ENCODE measurements at places on chromosomes 7 and 10.

GRCh38 chr10:72736828-72737220 is 44.9 kb downstream of the MCU start:
- no peak for DNase-seq

GRCh38 chr7:36723951-36724664 is at the start of gene AOAH:
Gene AOAH (minus strand): TSS chr7:36724494. CDS start chr7:36724148, 346 bp downstream.
- DNase-seq = no peak

GRCh38 chr10:1256432-1256725 is 200.2 kb downstream of the WDR37 start:
- no peak for DNase-seq

DNA sequence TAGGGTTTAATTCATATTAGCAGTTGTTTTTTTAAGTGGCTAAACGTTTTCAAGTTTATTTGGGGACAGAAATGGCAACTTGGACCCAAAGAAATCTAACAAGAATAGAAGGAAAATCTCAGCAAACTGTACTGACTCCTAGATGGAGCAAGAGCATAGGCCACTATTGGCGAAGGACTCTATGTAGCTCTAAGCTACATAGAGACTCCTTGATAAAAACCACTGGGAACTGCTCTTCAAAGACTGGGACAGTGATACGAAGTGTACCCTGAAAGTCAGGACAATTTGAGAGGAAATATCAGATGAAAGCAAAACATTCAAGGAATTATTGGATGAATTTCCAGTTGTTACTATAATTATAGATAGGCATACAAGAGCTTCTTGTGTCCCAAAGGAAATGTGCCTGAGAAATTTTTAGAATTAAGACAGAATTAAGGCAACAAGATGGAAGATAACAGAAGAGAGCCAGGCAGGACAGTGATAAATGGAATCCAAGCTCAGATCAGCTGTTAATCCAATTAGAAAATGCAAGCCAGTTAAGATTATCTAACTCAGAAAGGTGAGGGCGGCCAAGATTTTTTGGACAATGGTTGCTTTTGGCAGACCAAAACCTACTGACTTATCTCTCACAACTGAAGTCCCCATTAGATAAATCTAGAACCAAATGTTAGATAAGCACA is 103.7 kb upstream of the IFRD1 start:
- no peak for DNase-seq

- DNase-seq = no peak
These were observed 169.9 kb upstream of the ADO start for GRCh38 chr10:62634576-62634975.

- DNase-seq = no peak
These were observed 120.6 kb downstream of the NEBL start for GRCh38 chr10:20776384-20777118.

- peak; percentile 52 for DNase-seq
These were observed 100.2 kb upstream of the PRSS58 start for GRCh38 chr7:142357953-142358520.

DNA sequence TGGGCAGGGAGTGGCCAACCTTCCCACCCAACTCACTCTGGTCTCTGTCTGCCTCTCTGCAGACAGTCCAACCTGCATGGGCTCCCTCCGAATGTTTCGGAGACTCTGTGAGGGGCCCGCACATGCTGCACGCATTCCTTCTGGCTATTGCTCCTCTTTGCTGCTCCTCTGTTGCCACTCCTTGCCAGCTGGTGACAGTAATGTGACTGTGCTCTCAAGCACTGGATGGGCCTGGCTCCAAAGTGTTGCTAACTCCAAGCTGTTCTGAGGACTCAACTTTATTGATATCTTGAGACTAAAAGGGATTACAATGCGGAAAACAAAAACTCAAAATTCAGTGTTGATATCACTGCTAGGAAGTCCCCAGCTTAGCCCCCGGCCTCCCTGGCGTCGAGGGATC is 105.4 kb upstream of the KIF5B start:
- DNase-seq = no peak

DNA sequence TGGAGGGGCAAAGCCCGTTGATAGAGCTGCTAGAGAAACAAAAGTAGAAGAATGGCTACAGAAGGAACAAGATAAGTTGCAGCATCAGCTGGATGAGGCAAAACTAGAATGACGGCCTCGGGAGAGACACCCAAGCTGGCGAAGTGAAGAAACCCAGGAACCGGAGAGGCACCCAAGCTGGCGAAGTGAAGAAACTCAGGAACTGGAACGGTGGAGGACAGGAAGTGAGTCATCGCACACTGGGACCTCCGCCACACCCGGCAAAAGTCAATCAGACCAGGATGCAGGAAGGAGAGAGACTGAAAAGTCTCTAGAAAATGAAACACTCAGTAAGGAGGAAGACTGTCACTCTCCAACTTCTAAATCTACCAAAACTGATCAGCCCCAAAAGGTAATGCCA is 133.0 kb upstream of the NEBL start:
- no peak for DNase-seq

GRCh38 chr7:71131256-71132126 is 453 bp upstream of the GALNT17 start:
- DNase-seq = peak; percentile 28

- DNase-seq = no peak
These were observed 89.6 kb downstream of the PPP1R17 start for GRCh38 chr7:31776616-31777015.

DNA sequence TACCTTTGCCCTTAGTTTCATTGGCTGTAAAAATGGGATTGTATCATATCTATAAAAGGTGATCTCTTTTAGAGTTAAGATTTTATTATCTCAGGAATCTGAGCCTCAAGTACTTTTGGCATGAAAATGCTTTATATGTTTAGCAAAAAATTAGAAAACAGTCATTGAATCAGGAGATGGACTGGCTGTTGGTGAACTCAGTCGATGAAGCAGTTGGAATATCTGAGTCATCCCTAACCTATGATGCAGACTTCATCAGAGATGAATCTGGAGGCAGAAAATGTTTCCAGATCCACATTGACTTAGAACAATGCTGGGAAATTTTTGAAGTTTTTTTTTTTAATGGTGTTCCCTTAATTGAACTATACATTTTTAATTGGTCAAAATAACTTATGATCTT is 228.5 kb downstream of the SLC25A13 start:
- no peak for DNase-seq

GRCh38 chr10:62769574-62770242 is 34.8 kb upstream of the ADO start:
- DNase-seq = no peak

GRCh38 chr7:75842836-75843446 is 29.3 kb upstream of the CCL24 start:
- DNase-seq = no peak

DNA sequence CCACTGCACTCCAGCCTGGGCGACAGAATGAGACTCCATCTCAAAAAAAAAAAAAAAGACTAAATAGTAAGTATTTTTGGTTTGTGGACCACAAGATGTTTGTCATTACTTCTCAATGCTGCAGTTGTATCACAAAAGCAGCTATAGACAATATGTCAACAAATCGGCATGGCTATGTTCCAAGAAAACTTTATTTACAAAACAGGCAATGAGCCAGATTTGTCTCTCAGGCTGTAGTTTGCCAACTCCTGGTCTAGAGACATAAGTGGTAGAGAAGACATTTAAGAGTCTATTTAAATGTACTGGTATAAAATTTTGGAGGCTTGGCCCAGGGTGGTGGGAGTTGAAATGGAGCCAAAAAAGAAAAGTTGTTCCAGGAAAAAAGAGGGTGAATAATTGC is 185.8 kb downstream of the SORCS1 start:
- no peak for DNase-seq

DNA sequence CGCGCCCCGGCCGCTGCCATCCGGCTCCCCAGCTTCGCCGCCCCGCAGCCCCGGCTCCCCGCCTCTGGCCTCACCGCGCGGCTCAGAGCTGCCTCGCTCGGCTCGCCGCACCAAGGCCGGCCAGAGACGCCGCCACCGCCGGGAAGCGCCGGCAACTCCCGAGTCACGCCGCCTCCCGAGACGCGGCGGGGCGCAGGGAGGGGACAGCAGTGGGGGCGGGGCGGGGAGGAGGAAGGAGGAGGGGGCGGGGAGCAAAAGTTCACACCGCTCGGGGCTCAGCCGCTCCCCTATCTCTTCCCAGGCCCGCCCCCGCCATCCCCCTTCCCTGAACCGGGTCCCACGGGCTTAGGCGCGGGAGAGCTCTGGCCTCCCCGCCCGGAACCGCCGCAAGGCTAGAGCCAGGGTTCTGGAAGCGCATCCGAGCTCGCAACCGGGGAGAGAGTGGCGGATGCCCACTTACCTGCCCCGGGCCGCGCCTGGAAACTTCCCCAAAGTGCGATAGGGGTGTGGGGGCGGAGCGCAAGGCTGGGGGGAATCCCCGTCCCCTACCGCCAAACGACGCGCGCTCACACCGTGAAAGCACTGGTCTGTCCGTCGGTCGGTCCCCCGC is 1.0 kb downstream of the CHST15 start:
- DNase-seq = no peak

DNA sequence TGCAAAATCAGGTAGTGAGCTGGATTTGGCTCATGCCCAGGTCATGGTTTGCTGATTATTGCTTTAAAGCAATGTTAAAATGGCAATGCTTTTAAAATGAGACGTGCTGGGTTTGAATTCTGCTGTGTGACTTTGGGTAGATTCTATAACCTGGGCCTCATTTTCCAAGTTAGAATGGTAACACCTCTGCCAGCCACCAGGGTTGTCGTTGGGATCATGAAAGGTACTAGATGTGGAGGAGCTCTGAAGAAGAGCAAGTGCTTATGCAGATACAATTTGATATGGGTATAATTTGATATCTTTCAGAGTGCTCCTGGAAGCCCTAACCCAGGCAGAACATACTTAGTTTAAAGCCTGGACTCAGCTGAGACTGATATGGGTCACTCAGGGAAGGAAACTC is 60.0 kb downstream of the EVX1 start:
- no peak for DNase-seq

GRCh38 chr10:126124046-126124445 is 227.7 kb downstream of the FANK1 start:
- no peak for DNase-seq

GRCh38 chr7:114788706-114789105 is 133.2 kb upstream of the MDFIC start:
- no peak for DNase-seq

- DNase-seq = no peak
These were observed 386.7 kb downstream of the SORCS1 start for GRCh38 chr10:106777841-106778240.

- DNase-seq = no peak
These were observed 31.9 kb upstream of the AHR start for GRCh38 chr7:17266565-17266964.

Measured in NCI-H748 treated with DMSO at 0.1 percent for 48 hours (cell line).